GM04503 (cell line): ENCODE measurements at places on chromosomes 5 and 9.

DNA sequence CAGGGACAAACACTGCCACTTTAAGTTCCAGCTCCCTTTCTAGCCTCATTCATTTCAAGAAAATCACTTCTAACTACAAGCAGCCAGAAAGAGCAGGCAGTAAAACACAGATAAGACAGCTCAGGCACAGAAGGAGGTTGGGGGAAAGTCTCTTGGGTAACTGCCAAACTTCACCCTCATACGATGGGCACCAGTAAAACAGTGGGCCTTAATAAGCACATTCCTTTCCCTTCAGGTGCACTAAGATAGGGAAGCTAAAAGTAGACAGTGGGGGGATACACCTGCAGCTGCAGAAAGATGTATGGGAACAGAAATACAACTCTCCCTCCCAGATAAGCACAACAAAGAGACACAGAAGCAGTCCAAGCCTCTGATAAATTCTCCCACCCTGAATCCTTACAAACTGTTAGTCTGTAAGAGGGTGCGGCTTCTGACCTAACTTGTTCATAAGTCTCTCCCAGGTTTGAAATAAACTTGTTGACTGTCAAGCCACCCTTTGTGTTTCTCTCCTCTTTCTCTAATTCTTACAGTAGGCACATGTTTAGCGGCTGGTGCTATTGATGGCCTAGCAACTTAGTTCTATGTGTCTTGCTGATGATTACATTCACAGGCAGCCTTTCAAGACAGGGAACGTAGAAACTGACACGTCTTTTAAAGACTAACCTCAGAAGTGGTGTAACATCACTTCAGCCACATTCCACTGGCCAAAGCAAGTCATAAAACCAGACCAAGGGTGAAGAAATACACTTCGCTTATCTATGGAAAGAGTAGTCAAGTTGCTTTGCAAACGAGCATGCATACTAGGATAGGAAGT is 6.8 kb upstream of the CKS2 start:
- no peak for DNase-seq

DNA sequence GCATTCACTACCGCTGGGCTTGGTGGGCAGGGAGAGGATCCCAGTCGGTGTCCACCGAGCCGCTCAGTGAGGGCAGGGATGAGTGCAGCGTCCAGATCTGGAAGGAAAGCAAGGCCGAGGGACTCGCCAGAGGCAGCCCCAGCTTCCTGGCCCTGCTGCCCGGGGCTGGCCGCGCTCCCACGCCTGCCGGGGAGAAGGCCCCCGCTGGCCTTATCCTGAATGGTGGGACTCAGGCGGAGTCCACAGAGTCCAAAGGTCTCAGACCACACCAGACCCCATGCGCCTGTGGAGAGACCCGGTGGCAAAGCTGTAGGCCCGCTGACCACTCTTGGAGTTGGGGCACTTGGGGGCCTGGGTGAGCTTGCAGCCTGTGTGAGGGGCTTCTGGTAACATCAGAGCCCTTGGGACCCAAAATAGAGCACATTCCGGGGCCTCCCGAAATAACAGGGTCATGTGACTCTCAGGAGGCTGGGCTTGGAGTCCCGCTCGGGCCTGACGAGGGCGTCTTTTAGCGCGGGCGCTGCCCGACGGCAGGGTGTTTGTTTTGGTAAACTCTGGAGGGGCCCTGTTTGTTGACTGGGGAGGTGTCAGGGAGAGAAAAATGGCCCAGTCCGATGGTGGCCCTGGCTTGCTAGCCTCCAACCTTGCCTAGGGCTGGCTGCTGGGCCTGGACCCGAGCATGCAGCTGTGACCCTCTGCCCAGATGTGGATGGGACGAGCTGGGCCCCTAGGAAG is 2.8 kb downstream of the RXRA start:
- no peak for DNase-seq

DNA sequence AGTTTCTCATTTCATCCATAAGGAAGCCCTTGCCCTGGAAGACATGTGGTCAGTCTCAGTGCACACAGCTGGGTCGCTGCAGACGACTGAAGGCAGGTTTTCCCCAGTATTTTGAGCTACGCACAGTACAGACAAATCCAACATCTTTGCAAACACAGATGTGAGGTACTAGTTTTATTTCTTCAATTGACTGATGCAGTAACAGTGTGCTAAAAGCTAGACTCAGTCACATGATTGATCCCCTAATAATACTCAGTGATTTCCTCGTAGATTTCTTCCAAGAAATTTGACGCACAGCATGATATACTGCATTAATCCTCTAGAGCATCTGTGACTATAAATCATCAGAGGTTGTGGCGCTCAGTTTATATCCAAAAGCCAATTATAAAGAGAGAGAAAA is 346.1 kb downstream of the DIRAS2 start:
- DNase-seq: no peak

- no peak for DNase-seq
These were observed 13.6 kb downstream of the FUBP3 start for GRCh38 chr9:130593020-130593419.

DNA sequence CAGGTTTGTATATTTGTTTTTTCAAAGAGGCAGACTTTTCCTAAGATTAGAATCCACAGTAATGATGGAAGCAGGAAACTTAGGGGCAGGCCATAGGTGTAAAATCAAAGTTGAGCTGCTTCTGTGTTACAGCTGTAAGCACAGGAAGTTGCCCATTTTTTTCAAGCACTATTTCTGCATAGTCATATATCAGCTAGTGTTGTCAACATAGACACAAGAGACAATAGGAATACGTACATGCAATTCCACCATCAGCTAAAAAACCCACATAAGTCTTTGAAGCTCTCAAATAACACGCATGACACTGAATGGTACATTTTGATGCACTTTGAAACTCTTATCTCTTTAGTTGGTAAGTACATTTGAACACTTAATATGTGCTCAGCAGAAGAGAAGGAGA is 20.2 kb upstream of the SMIM15 start:
- DNase-seq: no peak

DNA sequence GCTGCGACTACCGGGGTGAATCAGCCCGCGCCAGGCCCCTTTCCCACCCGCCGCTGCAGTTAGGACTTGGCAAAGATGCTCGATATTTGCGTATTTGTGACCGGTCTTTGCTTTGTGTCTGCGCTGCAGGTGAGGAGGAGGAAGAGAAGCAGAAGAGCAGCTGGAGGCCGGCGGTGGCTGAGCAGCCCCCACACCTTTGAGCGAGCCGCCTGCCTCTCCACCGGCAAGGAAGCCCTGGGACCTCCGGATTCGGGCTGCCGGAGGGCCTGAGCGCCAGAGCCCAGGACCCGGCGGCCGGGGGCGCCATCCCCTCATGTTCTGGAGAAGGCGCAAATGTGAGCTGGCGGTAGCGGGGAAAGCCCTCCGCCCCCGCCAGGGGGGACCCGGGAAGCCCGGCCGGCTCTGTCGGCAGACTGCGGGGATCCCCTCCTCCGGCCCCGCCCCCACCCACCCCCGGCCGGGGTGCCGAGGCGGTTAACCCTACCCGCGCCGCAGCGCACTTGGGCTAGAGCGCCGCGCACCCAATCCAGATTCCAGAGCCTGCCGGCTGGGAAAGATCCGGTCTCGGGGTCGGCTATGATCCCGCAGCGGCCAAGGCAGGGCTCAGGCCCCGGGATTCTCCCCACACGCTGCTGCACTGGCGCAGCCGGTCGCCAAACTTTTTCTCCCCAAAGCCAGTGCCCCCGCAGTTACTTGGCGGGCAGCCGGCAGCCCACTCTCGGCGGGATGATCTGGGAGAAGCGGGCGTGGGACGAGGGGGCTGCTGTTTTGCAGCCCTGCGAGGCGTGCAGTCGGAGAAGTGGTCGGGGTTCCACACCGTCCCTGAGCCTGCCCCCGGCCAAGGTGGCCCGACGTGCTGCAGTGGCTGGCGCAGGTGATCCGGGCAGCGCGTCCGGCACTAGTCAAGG is 800 bp upstream of the KCNN2 start:
- DNase-seq: no peak

DNA sequence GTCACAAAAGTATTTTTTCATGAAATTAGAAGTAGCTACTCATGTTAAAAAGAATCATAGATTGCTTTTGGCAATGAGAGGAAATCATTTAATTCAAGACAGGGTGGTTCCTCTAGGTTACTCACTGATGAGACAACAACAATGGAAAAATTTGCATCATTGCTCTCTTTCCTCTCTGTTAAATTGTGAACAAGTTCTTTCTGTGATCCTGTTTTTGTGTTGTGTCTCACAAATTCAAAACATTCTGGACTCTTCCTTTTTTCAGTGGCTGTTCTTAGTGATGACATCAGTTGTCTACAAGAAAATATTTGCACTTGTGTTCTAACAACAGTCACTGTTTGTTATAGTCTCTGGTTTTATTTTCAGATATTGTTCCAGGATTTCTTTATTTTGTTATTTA is 95.3 kb downstream of the XRCC4 start:
- DNase-seq: no peak

DNA sequence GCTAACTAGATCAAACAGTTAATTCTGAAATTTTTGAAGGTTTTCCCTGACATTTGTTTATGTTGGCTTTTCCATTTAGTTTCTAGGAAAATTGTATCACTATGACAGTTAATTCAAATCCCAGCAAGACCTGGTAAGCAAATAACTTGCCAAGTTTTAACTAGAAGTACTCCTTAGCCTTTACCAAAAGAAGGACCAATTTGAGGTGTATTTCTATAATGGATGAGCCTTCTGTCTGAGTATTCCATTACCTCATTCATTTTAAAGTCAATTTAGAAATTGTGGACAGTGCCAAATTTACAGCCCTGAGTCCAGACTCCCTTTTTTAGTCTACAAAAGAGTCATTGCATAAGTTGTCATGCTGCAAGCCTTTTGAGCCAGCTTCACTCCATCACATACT is 687.6 kb downstream of the CETN3 start:
- DNase-seq: no peak

- no peak for DNase-seq
These were observed 40.7 kb upstream of the CTXN3 start for GRCh38 chr5:127608077-127608660.

DNA sequence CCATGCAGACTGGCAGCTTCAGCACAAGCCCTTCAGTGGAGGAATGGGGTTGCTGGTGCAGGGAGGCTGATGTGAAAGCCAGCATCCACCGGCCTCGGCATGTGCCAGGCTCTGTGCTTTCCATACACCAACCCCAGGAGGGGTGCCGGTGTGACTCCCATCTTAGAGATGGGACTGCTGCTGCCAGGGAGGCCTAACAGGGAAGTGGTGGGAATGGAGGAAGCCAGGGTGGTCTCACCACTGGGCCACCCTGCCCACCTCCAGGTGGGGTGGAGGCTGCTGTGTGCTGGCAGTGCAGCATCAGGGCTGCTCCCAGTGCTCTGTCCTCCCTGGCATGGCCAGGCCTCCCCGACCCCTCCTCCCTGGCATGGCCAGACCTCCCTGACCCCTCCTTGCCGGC is 32.8 kb upstream of the PITX1 start:
- DNase-seq: no peak

DNA sequence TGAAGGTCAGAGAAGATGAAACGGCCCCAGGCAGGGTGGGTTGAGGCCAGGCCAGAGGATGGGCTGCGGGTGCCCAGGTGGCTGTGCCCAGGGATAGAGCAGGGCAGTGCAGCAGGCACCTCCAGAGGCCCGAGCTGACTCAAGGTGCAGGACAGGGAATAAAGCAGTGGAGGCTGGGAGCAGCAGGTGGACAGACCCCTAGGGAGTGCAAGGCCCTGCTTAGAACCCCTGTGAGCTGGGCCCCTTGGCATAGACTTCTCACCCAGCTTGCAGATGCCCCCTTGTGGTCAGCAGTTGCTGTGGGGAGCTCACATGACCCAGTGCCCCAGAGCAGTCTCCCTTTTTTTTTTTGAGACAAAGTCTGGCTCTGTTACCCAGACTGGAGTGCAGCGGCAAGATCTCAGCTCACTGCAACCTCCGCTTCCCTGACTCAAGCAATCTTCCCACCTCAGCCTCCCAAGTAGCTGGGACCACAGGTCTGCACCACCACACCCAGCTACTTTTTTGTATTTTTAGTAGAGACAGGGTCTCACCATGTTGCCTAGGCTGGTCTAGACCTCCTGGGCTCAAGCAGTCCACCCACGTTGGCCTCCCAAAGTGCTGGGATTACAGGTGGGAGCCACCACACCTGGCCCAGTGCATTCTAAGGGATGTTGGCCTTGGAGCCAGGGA is 118.8 kb downstream of the WNK2 start:
- no peak for DNase-seq

DNA sequence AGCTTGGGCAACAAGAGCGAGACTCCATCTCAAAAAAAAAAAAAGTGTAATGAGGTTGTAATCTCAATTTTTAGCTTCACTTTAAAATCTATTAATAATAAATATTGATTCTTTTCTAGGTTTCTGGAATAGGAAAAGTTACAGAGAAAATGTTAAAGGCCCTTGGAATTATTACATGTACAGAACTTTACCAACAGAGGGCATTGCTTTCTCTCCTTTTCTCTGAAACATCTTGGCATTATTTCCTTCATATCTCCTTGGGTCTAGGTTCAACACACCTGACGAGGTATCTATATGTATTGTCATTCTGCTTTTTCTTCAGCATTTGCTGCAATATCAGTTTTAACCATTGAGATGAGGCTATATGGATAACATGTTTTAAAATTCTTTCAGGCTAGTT is 26.6 kb upstream of the ANKDD1B start:
- no peak for DNase-seq

- DNase-seq: no peak
These were observed 2.9 kb upstream of the CCDC192 start for GRCh38 chr5:127700237-127700766.

- no peak for DNase-seq
These were observed 3.0 kb downstream of the SURF6 start for GRCh38 chr9:133333011-133333410.
